ENCODE measurements at places on chromosomes 5 and 9.

DNA sequence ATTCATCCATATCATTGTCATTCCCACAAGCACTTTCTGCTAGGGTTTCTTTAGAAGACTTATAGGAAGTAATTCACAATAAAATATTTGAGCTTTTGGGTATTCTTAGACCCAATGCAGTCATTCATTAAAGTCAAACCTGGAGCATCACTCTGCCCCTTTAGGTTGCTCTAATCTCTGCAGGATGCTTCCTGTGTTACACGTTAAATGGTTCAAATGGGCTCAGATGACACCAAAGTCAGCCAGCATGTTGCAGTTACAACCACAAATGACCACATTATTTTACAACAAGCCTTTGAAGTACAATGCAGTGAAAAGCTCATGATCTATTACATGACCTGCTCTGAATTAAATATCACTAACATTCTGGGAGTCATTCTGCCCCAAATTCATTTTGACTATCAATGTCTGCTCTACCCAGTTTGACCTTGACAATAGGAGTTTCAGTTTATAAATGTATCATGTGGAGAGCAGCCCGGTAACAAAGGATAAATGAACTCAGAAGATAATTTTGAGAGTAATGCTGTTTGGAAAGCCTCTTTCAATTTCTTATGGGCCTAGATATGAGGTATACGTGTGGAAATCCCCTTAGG is 668.6 kb upstream of the DMAC1 start:
- DNase-seq = no peak

DNA sequence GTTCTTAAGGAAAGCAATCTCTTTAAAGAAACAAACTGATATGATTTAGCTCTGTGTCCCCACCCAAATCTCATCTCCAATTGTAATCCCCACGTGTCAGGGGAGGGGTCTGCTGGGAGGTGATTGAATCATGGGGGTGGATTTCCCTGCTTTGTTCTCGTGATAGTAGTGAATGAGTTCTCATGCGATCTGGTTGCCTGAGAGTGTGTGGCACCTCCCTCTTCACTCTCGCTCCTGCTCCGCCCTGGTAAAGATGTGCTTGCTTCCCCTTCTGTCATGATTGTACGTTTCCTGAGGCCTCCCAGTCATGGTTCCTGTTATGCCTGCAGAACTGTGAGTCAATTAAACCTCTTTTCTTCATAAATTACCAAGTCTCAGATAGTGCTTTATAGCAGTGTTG is 412.7 kb upstream of the SMC2 start:
- DNase-seq = no peak

DNA sequence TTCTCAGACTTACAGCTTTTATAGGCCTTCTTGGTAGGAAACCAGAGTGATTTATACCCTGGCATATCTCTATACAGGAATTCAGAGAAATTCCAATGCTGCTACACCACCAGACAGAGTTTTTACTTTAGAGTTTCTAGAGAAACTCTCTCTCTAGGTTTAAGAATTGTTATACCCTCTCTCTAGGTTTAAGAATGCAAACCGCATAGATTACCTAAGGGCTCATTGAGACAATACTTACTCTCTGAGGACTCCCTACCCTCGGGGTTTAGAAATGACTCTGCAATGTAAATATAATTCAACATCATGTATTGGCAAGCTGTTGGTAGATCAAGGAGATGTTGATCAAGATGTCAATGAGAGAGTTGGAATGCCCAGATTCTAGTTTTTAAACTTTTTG is 15.3 kb upstream of the ELAVL2 start:
- no peak for DNase-seq

GRCh38 chr9:121278477-121279261 is 10.7 kb downstream of the GSN start:
- DNase-seq = peak; percentile 23

DNA sequence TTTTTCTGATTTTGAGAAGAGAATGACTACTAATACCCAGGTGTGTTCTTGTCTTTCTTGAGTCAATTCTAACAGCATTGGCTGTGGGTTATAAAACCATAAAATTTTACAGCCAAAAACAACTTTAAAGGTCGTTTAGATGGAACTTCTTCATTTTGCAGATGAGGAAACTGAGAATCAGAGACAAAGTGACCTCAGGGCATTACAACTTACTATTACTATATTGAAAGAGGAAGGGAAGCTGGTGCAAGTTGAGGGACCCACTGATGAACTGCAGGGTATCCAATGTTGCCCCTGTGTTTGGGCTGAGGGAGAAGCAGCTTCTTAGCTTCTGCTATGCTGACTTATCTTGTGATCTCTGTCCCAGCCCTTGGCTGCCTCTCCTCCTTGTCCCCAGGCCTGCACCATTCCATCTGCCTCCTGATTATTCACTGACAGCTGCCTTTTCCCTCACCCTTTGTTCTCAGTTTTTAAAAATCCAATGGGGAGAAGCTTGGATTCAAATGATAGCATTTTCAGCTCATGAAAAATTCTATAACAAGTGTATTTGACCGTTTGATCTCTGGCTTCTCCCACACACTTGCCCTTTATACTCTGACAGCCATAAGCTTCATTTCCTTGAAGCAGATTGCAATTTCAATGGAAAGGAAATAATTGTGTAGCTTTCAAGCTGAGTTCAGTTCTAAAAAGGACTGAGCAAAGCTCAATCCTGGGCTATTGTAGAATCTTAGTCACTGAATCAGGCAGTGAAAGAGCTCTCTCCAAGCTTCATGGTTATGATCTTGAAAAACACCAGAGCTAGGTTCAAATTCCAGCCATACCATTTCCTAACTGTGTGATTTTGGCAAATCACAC is 68.5 kb downstream of the TMC1 start:
- no peak for DNase-seq

GRCh38 chr5:6493681-6494454 is 45.2 kb downstream of the UBE2QL1 start:
- DNase-seq = no peak

DNA sequence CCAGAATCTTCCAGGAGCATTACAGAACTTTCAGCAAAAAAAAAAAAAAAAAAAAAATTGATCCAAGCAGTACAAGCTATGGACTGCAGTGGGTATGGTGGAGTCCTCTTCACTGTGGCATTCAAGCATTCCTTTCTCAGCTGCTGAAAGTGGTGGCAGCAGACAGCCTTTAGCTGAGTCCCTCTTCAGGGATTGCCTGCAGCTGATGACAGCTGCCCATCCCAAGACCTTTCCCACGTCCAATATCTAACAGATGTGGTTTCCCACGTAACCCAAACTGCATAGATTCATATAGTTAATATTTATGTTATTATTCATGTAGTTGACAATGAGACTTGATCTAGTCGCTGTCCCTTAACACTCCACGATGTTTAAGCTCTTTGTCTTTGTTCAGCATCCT is 475.9 kb downstream of the TLE1 start:
- no peak for DNase-seq

DNA sequence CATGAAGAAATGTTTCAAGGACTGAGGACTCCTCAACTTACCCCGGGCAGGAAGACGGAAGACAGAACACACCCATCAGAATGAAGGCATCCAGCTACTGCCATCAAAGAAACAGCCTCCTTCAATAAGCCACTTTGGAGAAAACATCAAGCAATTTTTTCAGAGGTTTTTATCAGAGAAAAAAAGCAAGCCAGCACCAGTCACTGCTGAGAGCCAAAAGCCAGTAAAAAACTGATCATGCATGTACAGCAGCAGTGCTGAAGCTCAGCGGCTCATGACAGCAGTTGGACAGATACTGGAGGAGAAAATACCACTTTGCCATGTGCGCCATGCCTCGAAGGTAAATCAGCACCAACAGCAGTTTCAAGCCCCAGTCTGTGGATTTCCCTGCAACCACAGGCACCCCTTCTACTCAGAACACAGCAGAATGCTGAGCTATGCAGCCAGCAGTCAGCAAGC is 10.1 kb upstream of the ZNF484 start:
- no peak for DNase-seq

DNA sequence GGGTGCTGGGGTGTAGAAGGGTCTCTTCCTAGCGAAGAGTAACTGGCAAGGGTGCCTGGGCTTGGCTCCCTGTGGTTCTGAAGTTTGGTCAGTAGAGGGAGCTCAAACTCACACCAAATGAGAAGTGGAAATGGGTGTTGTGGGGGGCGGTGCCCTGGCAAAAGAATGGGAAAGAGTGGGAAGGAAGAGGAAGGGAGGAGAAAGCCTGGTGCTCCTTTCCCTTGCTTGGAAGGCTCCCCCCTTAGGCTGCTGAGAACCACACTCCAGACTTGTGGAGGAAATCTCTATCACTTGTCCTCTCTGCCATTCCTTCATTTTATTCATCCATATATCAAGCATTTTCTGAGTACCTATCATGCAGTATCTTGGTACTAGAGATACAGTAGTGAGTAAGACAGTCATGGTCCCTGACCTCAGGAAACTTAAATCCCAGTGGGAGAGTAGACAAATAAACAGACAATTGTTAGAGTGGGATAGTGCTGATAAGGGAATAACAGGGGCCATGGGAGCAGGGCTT is 13.0 kb downstream of the SLC4A9 start:
- no peak for DNase-seq

DNA sequence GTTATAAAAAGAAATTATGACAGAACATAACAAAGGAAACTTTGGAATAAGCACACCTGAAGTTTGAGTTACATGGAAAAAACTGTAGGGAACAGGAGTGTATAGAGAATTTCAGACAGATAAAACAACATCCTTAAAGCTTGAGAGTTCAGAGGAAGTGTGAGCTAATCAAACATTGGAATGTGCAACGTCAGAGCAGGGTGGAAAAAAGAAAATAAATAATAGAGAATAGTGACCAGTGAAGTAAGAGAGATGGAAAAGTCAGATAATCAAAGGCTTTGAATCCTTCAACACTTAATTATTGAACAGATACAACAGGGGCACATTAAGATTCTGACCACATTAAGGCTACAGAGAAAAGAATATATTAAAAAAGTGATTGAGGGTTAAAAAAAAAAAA is 128.5 kb upstream of the CDH10 start:
- no peak for DNase-seq

- DNase-seq = no peak
Observed at GRCh38 chr5:153122403-153122802, 368.1 kb upstream of the GRIA1 start.

DNA sequence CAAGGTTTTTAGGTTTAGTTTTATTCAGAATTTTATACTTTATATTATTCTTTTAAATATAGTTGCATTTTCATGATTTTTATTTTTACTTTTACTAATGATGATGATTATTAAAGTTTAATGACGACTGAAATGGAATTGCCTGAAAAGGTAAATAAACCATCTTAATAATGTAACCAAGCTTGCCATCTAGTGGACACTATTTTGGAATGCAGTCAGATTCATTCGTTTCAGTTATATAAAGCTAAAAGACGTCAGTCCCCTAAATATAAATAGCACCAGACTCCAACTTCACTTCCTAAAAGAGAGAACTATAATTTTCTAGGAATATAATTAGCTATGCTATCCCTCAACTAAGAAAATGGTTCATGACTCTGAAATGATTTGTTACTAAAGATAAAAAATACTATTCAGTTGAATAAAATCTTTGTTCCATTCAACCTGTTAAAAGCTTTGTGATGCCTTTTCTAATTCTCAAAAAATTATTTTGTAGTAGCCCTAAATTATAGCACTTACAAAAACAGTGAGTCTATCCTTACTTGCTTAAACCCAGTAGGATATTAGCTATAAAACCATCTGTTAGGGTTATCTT is 19.9 kb downstream of the ABITRAM start:
- DNase-seq = no peak

DNA sequence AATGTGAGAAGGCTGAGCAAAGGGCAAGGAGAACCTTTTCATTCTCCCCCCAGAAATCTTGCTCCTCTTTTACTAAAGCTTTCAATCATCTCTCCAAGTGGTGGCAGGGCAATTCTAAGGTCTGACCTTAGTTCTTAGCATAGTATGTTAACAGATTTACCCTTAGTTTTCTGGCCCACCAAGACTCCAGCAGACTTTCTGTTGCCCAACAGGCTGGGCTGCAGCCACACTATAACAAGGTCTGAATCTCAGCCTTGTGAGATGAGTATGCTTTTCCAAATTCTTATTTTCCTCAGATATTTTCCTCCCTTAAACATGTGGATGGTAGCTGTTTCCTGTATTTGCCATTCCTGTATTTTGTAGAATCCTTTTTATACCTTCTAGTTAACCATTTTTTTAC is 69.5 kb downstream of the NIPBL start:
- DNase-seq = no peak

DNA sequence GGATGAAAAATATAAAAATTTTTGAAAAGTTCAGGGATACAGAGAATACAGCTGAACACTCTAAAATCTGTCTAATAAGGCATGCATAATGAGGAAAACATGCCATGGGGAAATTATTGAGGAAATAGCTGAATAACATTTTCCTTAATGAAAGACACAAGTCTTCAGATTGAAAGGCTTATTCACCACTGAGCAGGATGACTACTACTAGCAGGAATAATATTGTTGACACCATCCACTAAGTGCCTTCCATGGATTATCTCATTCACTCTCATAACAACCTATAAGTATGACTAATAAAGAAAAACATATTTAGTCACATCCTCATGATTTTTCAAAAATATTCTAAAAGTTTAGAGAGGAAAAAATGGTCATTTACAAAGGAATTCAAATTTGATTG is 96.7 kb upstream of the FER start:
- DNase-seq = no peak

DNA sequence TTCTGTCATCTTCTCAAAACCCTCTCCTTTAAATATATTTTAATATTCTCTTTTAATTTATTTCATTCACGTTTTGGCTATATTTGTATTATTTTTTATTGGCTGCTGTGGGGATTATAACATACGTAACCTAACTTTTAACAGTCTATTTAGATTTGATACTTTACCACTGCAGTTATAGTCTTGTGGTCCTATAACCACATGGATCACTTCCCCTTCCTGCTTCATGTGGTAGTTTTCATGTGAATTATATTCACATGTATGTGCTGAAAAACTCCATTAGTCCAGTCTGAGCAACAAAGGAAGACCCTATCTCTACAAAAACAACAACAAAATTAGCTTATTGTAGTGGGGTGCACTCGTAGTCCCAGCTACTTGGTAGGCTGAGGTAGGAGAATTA is 34.3 kb downstream of the CENPP start:
- DNase-seq = no peak
